ENCODE measurements at places on chromosomes 1 and 21. TPM values are rescaled to one million over a fixed set of nuclear protein-coding genes. Genes with fewer than 3 reads are reported as not detected.

The PADI4 gene
- 1.4 TPM for polyA plus RNA-seq

The COL8A2 gene
- polyA plus RNA-seq, result not detected

The NOTCH2NLA gene
- polyA plus RNA-seq, result 19.7 TPM

The STIL gene
- polyA plus RNA-seq, result 0.54 TPM

The CCDC181 gene
- polyA plus RNA-seq, result not detected

The ERI3 gene
- polyA plus RNA-seq, result 93.3 TPM

The AMY1A gene
- polyA plus RNA-seq, result not detected

The IKBKE gene
- polyA plus RNA-seq, result 29.7 TPM

DNA sequence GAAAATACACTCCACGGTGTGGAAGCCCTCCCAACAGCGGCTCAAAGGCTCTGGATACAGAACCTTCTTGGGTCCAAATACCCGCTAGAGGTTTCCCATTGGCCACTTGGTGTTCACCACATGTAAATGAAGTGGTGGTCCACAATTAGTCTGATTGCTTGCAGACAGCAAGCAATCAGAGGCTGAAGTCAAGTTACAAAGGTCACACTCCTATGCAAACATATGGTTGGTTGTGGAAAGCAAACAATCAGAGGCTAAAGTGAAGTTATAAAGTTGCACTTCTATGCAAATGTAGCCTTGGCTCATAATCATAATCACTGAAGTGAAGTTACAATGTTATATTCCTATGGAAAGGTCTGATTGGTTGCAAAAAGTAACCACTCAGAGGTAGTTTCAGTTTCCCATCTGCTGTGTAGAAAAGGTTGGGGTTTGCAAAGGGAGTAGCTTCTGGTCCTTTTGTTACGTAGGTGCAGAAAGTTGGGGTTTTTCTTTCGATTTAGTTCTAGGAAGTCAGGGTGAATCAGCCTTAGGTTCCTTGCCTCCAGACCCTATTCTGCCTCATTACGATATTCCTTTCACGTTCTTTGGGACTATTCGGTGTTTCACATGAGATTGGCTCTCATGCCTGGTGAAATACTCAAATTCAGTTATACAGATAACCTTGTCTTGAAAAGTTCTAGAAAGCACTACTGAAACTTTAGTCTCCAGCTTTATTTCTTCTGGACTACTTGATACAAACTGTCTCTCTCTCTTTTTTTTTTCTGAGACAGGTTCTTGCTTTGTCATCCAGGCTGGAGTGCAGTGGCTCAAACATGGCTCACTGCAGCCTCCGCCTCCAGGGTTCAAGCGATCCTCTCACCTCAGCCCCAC is 36.7 kb upstream of the MTF2 start:
- peaks cover 16% of the 10 kb centered on the region for H3K4me1 ChIP-seq
- peak; percentile 73 for DNase-seq
- H3K27ac ChIP-seq, result peak overlapping the region; percentile 89
- H3K36me3 ChIP-seq, result no peaks in the 10 kb centered on the region
- H3K27me3 ChIP-seq, result no peaks in the 10 kb centered on the region

DNA sequence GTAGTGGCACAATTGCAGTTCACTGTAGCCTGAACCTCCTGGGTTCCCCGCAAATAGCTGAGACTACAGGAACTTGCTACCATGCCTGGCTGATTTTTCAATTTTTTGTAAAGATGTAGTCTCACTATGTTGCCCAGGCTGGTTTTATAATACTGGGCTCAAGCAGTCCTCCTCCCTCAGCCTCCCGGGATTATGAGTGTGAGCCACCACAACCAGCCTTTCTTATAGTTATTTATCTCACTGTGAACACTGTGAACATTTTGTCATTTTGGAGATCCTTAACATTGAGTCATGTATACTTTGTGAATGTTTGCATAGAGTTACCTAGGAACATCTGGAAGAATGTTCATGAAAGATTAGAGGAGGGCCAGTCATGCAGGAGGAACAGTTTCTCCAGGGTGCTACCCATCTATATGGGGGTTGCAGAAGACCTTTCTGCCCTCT is 127.1 kb upstream of the CACYBP start:
- no peaks in the 10 kb centered on the region for H3K27me3 ChIP-seq
- H3K27ac ChIP-seq, result no peak overlapping the region
- H3K4me3 ChIP-seq, result no peak overlapping the region
- H3K36me3 ChIP-seq, result no peaks in the 10 kb centered on the region
- peaks cover 21% of the 10 kb centered on the region for H3K4me1 ChIP-seq

- peak overlapping the region; percentile 94 for H3K27ac ChIP-seq
- DNase-seq, result no peak
- H3K4me3 ChIP-seq, result no peak overlapping the region
These were observed 15.4 kb upstream of the MEX3A start for GRCh38 chr1:156097499-156098178.

DNA sequence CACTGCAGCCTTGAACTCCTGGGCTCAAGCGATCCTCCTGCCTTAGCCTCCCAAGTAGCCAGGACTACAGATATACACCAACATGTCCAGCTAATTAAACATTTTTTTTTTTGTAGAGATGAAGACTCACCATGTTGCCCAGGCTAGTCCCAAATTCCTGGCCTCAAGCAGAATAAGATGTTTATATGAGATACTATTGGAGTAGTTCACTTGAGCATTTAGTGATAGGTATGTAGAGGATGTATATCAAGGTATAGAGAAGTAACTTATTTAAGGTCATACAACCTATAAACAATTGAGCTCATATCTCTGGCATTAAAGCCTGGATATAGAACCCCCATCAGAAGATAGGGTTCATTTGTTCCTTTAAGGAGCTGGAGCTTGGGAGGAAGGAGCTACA is 4.6 kb upstream of the TMEM269 start:
- peaks cover 19% of the 10 kb centered on the region for H3K4me1 ChIP-seq
- no peak overlapping the region for H3K4me3 ChIP-seq
- no peak overlapping the region for H3K27ac ChIP-seq
- H3K36me3 ChIP-seq, result peaks cover 19% of the 10 kb centered on the region
- no peak for DNase-seq
- H3K27me3 ChIP-seq, result peaks cover 2% of the 10 kb centered on the region

DNA sequence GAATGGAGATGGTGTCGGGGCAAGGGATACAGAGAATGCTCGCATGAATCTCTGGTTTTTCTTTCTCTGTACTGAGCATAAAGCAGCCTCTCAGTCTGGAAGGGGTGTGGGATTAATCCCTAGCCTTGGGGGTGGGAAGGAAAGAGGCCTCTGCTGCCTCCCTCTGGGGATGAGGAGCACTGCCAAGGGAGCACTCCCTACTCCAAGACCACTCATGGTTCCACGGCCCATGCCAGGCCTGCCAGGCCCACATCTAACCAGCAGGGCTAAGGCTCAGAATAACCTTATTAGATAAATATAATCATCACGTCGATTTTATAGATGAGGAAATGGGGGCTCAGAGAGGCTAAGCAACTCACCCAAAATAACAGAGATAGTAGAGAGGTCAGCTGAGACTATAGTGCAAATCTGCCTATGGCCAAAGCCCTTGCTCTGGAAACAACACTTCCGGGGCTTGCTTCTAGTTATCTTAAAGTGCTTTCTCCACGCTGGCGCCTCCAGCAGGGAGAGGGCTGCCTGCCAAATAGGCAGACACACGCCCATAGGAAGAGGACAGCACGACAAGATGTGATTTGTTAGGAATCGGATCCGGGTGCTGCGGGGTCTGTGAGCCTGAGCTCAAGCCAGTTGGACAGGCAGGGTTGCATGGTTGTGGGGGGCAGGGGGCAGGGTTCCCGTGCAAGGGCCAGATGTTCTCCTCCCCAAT is 522 bp downstream of the TEX35 start:
- no peak overlapping the region for H3K27ac ChIP-seq
- no peaks in the 10 kb centered on the region for H3K36me3 ChIP-seq
- no peaks in the 10 kb centered on the region for H3K27me3 ChIP-seq
- no peak overlapping the region for H3K4me3 ChIP-seq
- no peak for DNase-seq
- H3K4me1 ChIP-seq, result no peaks in the 10 kb centered on the region

DNA sequence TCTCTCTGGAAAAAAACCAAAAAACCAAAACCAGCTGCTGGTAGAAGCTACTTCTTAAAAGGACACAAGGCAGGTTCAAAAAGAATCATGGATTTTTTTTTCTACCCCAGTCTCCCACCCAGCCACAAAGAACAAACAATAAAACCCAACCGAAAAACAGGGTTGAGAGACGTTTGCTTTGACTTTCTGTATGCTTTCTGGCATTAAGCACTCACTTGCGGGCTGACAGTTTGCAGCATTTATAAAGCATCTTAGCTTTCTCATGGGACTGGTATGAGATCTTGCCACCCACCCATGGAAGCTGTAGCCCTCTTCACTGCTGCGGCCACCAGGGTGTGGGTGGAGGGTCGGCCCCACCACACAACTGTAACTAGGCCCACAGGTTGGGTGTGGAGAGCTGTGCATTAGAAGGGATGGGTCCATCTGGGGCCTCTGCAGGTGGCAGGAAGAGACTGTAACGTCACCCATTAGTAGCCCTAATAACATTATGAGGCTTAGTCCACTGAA is 165.7 kb downstream of the RHOU start:
- no peak overlapping the region for H3K27ac ChIP-seq
- H3K4me3 ChIP-seq, result no peak overlapping the region
- H3K4me1 ChIP-seq, result no peaks in the 10 kb centered on the region
- peaks cover 6% of the 10 kb centered on the region for H3K27me3 ChIP-seq
- H3K36me3 ChIP-seq, result no peaks in the 10 kb centered on the region

- H3K27me3 ChIP-seq, result no peaks in the 10 kb centered on the region
- no peaks in the 10 kb centered on the region for H3K4me1 ChIP-seq
- H3K27ac ChIP-seq, result no peak overlapping the region
These were observed 17.5 kb upstream of the LAMTOR5 start for GRCh38 chr1:110424699-110425611.

- peaks cover 10% of the 10 kb centered on the region for H3K36me3 ChIP-seq
- H3K4me1 ChIP-seq, result peaks cover 4% of the 10 kb centered on the region
- no peak overlapping the region for H3K27ac ChIP-seq
- no peak overlapping the region for H3K4me3 ChIP-seq
These were observed 29.9 kb upstream of the EPHA8 start for GRCh38 chr1:22533244-22533895.

DNA sequence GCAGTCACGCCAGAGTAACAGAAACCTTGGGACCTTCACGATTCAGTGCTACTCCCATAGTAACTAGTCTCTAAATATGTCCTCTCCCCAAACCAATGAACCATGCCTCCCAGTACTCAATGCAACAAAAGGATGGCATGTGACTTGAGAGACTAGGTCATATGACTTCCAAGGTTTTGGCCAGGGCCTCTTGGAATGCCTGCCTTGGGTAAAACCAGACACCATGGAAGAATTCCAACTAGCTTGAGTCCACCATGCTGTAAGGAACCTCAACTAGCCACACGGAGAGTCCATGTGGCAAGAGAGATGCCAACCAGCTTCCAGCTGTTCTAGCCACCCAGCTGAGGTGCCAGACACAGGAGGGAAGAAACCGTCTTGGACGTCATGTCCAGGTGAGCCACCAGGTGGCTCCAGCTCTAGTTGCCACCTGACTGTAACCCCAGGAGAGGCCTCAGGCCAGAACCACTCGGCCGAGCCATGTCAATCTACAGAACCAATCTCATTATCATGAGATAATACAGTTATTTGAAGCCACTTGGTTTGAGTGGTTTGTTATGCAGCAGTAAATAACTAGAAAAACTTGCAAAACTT is 115.0 kb downstream of the SYF2 start:
- peaks cover 8% of the 10 kb centered on the region for H3K27me3 ChIP-seq
- no peaks in the 10 kb centered on the region for H3K36me3 ChIP-seq
- DNase-seq, result no peak
- peaks cover 18% of the 10 kb centered on the region for H3K4me1 ChIP-seq

DNA sequence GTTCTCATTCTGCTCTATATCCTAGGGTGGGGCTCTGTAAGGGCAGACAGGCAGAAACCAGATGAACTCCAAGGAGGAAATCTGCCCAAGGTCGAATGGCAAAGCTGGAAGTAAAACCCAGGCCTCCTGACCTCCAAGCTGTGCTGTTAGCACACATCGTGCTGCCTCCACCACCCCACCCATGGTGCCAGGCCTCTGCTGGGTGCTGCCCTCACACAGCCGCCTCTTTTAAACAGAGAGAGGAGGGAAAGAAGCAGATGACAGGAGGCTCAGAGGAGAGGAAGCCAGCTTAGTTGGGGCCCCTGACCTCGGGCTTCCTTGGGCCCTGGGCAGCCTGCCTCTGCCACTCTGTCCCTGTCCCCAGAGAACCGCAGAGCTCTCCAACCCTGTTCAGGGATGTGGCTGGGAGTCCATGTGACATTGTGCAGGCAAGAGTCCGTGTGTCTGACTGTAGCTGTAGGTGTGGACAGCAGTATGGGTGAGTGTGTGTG is 1.1 kb downstream of the SYNC start:
- H3K27me3 ChIP-seq, result peaks cover 5% of the 10 kb centered on the region
- no peak for DNase-seq
- no peaks in the 10 kb centered on the region for H3K36me3 ChIP-seq
- no peak overlapping the region for H3K27ac ChIP-seq
- peaks cover 12% of the 10 kb centered on the region for H3K4me1 ChIP-seq
- H3K4me3 ChIP-seq, result peak overlapping the region; percentile 70

- no peak for DNase-seq
- peaks cover 7% of the 10 kb centered on the region for H3K27me3 ChIP-seq
- H3K4me1 ChIP-seq, result peaks cover 31% of the 10 kb centered on the region
- H3K27ac ChIP-seq, result no peak overlapping the region
- H3K4me3 ChIP-seq, result no peak overlapping the region
These were observed 5.0 kb upstream of the PMVK start for GRCh38 chr1:154941333-154942013.

- H3K4me3 ChIP-seq, result no peak overlapping the region
- peaks cover 72% of the 10 kb centered on the region for H3K36me3 ChIP-seq
- H3K27ac ChIP-seq, result no peak overlapping the region
- DNase-seq, result no peak
- H3K4me1 ChIP-seq, result no peaks in the 10 kb centered on the region
These were observed 18.7 kb upstream of the WARS2 start for GRCh38 chr1:119159111-119159510.

- H3K4me3 ChIP-seq, result no peak overlapping the region
- H3K36me3 ChIP-seq, result no peaks in the 10 kb centered on the region
- H3K27me3 ChIP-seq, result peaks cover 14% of the 10 kb centered on the region
- H3K4me1 ChIP-seq, result no peaks in the 10 kb centered on the region
- no peak for DNase-seq
- no peak overlapping the region for H3K27ac ChIP-seq
These were observed 143.5 kb upstream of the GORAB start for GRCh38 chr1:170388489-170388888.

DNA sequence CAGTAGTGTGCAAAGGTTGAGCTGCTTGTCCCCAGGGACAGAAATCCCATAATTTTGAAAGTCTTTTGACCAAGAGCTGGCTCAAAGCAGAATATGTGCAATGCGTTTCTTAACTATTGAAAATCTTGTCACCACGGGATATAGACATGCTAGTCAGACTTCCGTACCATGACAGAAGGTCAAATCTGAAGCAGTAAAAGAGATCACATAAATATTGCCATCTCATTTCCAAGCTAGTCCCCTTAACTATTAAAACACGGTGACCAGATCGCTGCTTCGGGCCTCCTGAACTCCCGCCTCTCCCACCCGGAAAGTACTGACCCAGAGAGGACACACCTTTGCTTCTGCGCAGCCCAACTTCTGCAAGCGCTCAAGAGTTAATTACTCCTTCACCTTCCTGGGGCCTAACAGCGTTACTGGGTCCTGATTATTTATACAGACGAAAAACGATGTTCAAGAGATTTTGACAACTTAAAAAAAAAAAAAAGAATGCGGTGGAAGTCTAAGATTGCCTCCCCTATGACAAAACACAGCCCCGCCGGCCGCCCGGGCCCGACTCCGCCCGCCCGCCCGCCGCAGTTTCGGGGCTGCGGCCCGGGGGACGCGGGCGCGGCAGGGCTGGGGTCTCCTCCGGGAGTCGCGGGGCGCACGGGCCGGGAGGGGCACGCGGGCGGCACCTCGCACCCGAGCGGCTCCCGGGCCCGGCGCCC is 692 bp downstream of the SORT1 start:
- peaks cover 23% of the 10 kb centered on the region for H3K4me1 ChIP-seq
- no peaks in the 10 kb centered on the region for H3K36me3 ChIP-seq
